ENCODE measurements at places on chromosomes 2 and 18. TPM values are rescaled to one million over a fixed set of nuclear protein-coding genes. Genes with fewer than 3 reads are reported as not detected.

GRCh38 chr2:37652199-37652640 is 19.2 kb downstream of the CDC42EP3 start:
- DNase-seq: no peak

Gene TUBA3E
- not detected for total RNA-seq

- peak; percentile 36 for DNase-seq
Observed at GRCh38 chr2:237546040-237546875, 20.1 kb upstream of the PRLH start.

DNA sequence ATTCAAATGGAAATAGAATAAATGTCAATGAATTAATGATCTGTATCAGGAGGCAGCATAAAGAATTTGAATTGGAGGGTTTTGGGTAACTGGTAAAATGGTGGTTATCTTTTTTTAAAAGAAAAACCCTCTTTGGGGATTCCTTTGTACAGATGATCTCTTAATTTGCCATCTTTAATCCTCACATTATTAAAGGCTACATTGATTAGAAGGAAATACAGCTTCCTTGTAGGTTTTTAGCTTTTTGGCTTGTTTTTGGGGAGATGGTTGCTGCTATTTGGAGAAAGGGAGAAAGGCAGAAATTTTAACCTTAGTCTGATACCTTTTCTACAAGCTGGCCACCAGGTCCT is 600 bp upstream of the MAPRE2 start:
- no peak for DNase-seq

DNA sequence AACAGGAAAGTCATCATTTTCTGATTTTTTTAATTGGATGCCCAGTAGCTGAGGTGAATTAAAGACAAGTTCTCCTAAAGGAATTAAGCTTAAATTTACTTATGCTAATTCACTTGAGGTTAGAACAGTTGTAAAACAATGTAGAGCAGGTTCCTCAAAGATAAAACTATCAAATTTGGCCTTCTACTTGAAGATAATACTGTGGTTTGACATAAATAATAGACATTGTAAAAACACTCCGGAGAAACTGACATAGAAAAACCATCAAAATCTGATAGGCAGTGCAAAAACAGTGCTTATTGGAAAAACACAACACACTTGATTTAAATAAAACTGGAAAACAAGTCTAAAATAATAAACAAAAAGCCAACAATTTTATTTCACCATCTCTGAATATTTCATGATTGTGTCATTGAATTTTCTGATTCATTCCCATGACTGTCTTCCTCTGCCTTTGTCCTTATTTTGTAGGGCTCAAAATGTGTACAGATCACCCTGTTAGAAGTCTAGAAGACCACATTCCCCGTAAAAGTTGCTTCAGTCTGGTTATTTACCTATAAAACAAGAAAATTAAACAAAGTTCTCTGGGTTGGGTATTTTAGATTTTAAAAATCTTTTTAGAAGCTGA is 28.3 kb upstream of the SLC40A1 start:
- no peak for DNase-seq

- DNase-seq: no peak
Observed at GRCh38 chr18:30245766-30246455, 796.6 kb downstream of the DSC3 start.

Gene NEURL3
- total RNA-seq: 0.58 TPM

GRCh38 chr2:68121873-68122679 is 35.6 kb upstream of the PNO1 start:
- peak; percentile 93 for DNase-seq

All from sciatic nerve (tissue), 2 donors.